Activated T-helper 1 cell treated with Interleukin-2 at 50 U/mL for 16 hours (primary cell): ENCODE measurements at places on chromosomes 16 and 17.

DNA sequence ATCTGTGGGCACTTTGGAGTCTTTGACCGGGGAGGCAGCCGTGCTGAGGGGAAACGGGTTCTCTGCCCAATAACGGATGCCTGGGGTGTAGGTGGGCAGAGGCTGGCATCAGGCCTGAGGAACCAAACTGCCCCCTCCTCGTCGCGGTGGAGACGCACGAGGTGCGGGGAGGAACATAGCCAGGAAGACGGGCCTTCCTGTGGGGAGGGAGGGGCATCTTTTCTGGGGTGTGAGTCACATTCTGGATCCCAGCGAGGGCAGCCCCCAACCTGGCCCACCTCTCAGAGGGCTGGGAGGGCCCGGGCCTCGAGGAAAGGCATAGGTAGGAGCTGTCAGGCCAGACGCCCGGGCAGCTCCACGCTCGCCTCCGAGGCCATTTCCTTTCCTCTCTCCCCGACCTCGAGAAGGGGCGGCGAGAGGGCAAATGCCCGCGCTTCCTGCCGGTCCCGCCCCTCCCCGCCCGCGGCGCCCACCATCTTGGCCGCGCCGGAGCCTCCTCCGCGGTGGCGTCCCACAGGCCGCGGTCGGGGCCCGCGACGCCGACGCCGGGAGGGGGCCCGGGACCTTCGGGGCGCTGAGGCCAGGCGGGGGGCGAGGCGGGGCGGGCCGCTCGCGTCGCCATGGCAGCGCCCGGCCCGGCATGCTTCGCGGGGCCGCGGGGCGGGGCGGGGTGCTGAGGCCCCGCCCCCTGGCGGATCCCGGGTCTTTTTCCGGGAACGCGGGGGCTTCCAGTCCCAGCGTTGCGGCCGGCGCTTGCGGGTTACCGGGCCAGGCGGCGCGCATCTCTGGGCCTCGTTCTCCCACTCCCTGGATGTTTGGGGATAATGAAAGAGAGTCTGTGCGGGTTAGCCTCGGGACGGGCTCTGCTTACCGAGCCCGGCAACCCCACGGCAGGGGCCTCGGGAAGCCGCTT is 13.2 kb downstream of the RAI1 start:
- DNase-seq: peak; percentile 59

GRCh38 chr17:18070861-18071340 is 16.8 kb upstream of the DRG2 start:
- DNase-seq: no peak

GRCh38 chr17:82305727-82306300 is 11.6 kb downstream of the CD7 start:
- no peak for DNase-seq

GRCh38 chr16:24975428-24975889 is 39.7 kb downstream of the ARHGAP17 start:
- no peak for DNase-seq

DNA sequence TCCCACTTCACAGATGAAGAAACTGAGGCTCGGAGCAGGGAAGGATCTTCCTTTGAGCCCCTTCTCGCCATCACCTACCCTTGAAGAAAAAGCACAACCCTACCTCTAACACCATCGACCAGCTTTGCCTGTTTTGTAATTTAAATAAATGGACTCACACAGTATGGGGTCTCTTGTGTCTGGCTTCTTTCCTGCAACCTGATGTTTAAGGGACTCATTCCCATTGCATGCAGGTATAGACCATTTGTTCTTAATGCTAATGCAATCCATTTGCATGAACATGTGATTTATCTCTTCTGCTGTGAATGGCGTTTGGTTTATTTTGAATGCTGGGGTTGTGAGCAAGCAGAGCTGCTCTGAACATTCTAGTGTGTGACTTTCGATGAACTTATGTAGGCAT is 150.8 kb upstream of the FOXF1 start:
- no peak for DNase-seq

GRCh38 chr16:57266531-57267260 is 17.8 kb downstream of the PLLP start:
- DNase-seq: peak; percentile 7

- DNase-seq: no peak
Observed at GRCh38 chr17:48494335-48494734, 36.5 kb downstream of the HOXB1 start.

- DNase-seq: no peak
Observed at GRCh38 chr16:19755268-19755667, 37.2 kb downstream of the IQCK start.
